GM04504 (cell line): ENCODE measurements at places on chromosomes 1 and 21.

DNA sequence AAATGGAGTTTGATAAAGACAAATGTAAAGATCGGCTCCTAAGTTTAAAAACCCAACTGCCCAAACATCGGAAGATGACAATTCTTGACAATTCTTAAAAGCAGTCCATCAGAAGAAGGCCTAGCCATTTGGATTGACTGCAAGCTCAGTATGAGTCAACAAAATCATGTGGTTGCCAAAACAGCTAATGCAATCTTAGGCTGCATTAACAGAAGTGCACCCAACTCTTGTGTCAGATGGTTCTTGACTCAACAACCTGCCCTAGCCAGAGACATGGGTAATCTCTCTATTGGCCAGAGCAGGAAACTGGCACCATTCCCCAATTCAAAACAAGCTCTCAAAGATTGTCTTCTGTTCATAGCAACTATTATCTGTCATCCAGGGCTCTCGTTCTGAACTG is 9.9 kb upstream of the NCF2 start:
- DNase-seq, result peak; percentile 67

GRCh38 chr1:89519779-89520358 is 4.8 kb upstream of the LRRC8B start:
- no peak for DNase-seq

GRCh38 chr1:118204105-118204504 is 19.1 kb upstream of the SPAG17 start:
- DNase-seq, result peak; percentile 46

GRCh38 chr21:33899199-33899598 is 16.4 kb downstream of the ATP5PO start:
- DNase-seq, result no peak

DNA sequence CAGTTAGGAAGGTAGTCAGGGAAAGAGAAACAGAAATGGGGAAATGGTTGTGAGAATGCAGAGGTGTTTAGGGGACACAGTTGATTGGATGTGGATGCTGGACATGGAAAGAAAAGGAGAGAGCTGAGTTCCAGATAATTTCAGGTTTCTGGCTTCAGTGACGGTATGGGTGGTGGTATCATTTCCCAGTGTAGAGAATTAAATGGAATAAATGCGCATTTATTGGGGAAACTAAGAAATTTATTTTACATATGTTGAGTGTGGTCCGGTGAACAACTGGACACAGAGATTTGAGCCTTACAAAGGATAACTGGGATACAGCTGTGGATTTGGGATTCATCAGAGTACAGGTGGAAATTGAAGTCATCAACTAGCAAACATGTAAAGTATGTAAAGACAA is 12.4 kb upstream of the ZNF281 start:
- no peak for DNase-seq

DNA sequence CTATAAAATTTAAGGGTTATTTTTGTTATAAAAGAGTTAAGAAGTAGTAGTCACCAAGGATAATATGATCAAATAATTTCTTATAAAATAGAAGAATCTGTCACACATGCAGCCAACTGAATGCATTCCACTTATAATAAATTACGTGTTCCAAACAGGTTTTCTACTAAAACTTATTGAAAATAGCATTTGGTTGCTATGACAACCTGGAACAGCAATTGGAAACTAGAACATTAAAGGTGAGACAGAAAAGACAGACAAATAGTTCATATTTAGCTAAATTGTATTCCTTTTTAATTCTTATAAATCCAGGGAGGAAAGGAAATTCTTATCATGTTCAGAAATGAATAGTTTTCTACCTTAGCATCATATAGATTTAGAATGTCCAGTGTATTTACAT is 9.1 kb upstream of the CHODL start:
- no peak for DNase-seq

- DNase-seq, result no peak
These were observed 3.6 kb upstream of the SERBP1 start for GRCh38 chr1:67433837-67434236.
